ENCODE measurements at places on chromosomes 16 and 17.

DNA sequence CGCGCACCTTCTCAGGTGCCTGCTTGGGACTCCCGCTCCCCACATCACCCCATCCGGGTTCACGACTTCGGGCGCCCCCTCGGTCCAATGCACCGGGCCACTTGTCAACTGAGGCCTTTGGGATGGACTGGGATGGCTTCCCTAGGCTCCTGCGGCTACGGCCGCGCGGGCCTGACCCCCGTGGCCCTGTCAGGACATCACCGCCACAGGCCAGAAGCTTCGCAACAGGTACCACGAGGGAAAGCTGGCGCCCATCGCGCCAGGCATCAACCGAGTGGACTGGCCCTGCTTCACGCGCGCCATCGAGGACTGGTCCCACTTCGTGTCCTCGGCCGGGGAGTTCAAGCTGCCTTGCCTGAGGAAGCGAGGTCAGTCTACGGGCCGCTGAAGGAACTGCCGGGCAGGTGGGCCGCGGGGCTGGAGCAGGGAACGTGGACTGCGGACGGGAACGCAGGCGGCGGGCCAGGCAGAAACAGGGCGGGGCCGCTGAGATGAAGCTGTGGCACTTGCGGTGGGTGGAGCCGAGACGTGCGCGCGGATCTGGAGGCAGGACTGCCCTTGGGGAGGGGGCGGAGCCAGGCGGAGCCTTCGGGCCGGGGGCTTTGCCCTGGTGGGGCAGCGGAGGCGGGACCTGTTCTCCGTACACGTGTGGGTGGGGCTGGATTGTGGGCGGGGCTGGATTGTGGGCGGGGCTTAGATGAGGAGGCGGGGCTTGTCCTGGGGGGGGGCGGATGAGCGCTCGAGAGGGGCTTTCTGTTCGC lies 13.7 kb upstream of the CNGB1 start:
- H3K4me3 ChIP-seq = peak overlapping the region; percentile 81
- H3K36me3 ChIP-seq = no peaks in the 10 kb centered on the region
- no peaks in the 10 kb centered on the region for H3K27me3 ChIP-seq
- H3K4me1 ChIP-seq = peaks cover 14% of the 10 kb centered on the region
- peak overlapping the region; percentile 38 for H3K27ac ChIP-seq

DNA sequence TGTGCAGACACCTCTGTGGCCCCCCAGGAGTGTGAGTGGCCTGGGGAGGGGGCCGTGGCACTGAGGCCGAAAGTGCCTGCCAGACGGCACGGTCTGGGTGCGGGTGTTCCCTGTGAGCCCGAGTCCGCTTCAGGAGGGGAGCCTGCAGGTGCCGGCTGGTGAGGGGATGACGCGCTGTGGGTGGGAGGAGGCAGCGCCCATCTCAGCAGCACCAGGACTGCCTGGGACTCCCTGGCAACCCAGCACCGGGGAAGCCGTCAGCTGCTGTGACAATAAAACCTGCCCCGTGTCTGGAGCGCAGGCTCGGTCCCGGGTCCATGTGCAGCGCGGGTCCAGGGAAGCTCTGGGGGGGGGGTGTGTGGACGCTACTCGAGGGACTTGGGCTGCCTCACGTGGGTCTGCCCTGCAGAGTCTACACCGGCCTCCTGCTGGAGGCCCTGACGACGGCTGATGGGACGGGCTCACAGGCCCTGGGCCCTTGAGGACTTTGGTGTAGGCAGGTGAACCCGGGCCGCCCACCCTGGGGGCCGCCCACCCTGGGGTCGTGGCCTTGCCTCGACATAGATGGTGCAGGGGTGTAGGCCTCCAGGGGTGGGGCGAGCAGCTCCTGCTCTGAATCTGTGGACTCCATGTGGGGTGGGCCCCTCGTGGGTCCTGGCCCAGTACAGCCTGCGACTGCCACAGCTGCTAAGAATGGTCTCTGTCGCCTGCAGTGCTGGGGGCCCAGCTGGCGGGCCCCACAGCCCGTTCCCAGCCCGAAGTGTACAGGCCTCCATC lies 5.9 kb upstream of the RAB40C start:
- DNase-seq = no peak
- no peak overlapping the region for H3K27ac ChIP-seq
- no peak overlapping the region for H3K4me3 ChIP-seq

- peaks cover 30% of the 10 kb centered on the region for H3K4me1 ChIP-seq
- peak; percentile 23 for DNase-seq
- H3K36me3 ChIP-seq = peaks cover 6% of the 10 kb centered on the region
- no peaks in the 10 kb centered on the region for H3K27me3 ChIP-seq
- H3K27ac ChIP-seq = no peak overlapping the region
Measured at GRCh38 chr16:50666658-50667496, 14.2 kb downstream of the SNX20 start.

DNA sequence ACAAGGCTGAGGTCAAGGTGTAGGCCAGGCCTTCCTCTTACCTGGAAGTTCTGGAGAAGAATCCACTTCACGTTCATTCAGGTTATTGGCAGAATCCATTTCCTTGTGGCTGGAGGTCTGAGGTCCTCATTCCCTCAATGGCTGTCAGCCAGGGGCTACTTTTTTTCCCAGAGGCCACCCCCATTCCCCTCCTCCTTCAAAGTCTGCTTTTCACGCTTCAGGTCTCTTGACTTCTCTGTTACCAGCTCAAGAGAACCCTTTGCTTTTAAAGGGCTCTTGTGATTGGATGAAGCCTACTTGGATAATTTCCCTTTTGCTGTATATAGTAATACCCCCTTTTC lies 55.1 kb upstream of the LGALS9 start:
- H3K4me1 ChIP-seq = no peaks in the 10 kb centered on the region
- H3K36me3 ChIP-seq = no peaks in the 10 kb centered on the region
- peak overlapping the region; percentile 20 for H3K27ac ChIP-seq
- no peak overlapping the region for H3K4me3 ChIP-seq

- peak overlapping the region; percentile 57 for H3K4me3 ChIP-seq
- peaks cover 18% of the 10 kb centered on the region for H3K36me3 ChIP-seq
- H3K27me3 ChIP-seq = no peaks in the 10 kb centered on the region
Measured at GRCh38 chr16:68287276-68288251, 23.2 kb downstream of the SLC7A6OS start.

DNA sequence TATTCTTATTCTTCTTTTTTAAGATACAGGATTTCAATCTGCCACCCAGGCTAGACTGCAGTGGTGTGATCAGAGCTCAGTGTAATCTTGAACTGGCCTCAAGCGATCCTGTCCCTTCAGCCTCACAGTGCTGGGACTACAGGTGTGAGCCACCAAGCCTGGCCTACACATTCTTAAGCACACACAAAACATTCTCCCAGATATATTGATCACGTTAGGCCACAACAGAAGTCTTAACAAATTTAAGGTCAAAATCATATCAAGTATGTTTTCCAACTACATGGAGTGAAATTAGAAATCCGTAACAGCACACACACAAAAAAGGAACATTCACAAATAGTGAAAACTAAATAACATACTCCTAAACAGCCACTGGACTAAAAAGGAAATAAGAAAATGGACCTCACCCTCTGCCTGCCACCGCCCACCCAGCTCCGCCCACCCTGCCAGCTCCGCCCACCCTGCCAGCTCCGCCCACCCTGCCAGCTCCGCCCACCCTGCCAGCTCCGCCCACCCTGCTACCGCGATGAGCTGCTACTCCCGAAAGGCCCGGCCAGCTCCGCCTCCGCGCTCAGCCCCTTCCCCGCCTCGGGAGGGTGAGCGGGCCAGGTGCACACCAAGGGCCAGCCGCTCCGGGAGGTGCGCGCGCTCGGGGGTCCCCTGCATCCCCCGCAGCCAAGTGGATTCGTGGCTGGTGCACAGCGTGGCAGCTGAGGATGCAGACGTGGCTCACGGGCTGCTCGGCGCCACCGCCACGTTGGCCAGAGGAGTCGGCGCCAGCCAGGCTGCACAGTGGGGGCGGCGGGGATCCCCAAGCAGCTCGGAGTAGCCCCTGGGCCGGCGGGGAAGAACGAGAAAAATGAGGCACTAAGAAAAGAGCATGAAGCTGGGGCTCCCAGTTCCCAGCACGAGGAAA lies 41.2 kb downstream of the C16orf87 start:
- peak; percentile 75 for DNase-seq
- H3K27me3 ChIP-seq = no peaks in the 10 kb centered on the region
- peaks cover 4% of the 10 kb centered on the region for H3K4me1 ChIP-seq
- peak overlapping the region; percentile 69 for H3K4me3 ChIP-seq
- H3K36me3 ChIP-seq = no peaks in the 10 kb centered on the region
- H3K27ac ChIP-seq = peak overlapping the region; percentile 2

- no peak overlapping the region for H3K27ac ChIP-seq
- no peak for DNase-seq
- no peaks in the 10 kb centered on the region for H3K36me3 ChIP-seq
- H3K4me3 ChIP-seq = no peak overlapping the region
- no peaks in the 10 kb centered on the region for H3K4me1 ChIP-seq
Measured at GRCh38 chr17:35152421-35153140, 5.0 kb downstream of the UNC45B start.

GRCh38 chr16:20903116-20903898 lies 2.7 kb downstream of the LYRM1 start:
- H3K27me3 ChIP-seq = no peaks in the 10 kb centered on the region
- peaks cover 42% of the 10 kb centered on the region for H3K4me1 ChIP-seq
- no peak overlapping the region for H3K4me3 ChIP-seq
- no peak overlapping the region for H3K27ac ChIP-seq
- H3K36me3 ChIP-seq = no peaks in the 10 kb centered on the region

DNA sequence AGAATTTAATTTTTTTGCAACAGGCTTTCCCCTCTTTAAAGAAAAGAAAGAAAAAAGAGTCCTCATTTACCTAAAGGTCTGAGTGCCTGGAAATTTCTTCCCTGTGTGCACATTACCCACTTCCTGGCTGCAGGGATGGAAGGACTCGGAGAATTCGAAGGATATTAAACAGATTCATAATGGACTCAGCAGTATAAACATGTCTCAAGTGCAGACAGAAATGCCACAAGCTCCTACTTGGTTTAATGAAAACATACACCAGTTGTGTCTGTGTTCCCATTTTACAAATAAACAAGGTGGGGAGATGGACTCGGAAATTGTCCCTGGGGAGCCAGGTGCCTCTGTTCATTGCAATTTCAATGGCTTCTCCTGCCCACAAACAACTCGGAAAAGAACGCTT lies 47.2 kb downstream of the MEOX1 start:
- H3K4me1 ChIP-seq = no peaks in the 10 kb centered on the region
- H3K27me3 ChIP-seq = no peaks in the 10 kb centered on the region
- no peaks in the 10 kb centered on the region for H3K36me3 ChIP-seq
- no peak overlapping the region for H3K27ac ChIP-seq
- DNase-seq = no peak

GRCh38 chr17:68534695-68535088 lies 22.5 kb downstream of the PRKAR1A start:
- no peak overlapping the region for H3K4me3 ChIP-seq
- no peak overlapping the region for H3K27ac ChIP-seq
- no peak for DNase-seq
- no peaks in the 10 kb centered on the region for H3K27me3 ChIP-seq
- H3K4me1 ChIP-seq = no peaks in the 10 kb centered on the region

GRCh38 chr16:50838885-50839284 lies 97.0 kb downstream of the CYLD start:
- no peak for DNase-seq
- no peaks in the 10 kb centered on the region for H3K36me3 ChIP-seq
- no peak overlapping the region for H3K27ac ChIP-seq
- peaks cover 7% of the 10 kb centered on the region for H3K4me1 ChIP-seq
- no peaks in the 10 kb centered on the region for H3K27me3 ChIP-seq

DNA sequence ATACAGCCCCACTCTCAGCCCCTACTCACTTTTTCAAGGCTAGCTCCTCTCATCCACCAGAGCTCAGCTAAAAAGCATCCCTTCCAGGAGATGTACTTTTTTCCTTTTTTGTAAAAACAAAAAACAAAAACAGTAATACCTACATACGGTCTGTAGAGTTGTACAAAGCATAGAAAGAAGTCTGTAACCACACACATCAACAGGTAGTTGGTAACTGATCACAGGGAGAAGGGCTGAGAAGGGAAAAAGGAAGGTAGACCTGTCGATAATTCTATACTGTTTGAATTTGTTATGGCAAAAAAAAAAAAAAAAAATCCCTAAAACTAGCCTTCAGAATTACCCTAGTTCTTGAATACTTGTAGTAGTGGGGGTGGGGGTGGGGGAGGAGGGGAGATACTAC lies 874 bp downstream of the SLC25A19 start:
- no peaks in the 10 kb centered on the region for H3K27me3 ChIP-seq
- peaks cover 10% of the 10 kb centered on the region for H3K4me1 ChIP-seq
- no peak for DNase-seq
- H3K36me3 ChIP-seq = no peaks in the 10 kb centered on the region
- peak overlapping the region; percentile 95 for H3K4me3 ChIP-seq
- peak overlapping the region; percentile 96 for H3K27ac ChIP-seq

GRCh38 chr17:43547189-43547550 lies 1.0 kb upstream of the ETV4 start:
- no peak overlapping the region for H3K27ac ChIP-seq
- no peak for DNase-seq
- H3K4me1 ChIP-seq = peaks cover 19% of the 10 kb centered on the region
- no peaks in the 10 kb centered on the region for H3K36me3 ChIP-seq
- H3K27me3 ChIP-seq = peaks cover 47% of the 10 kb centered on the region

- H3K4me3 ChIP-seq = no peak overlapping the region
- H3K27me3 ChIP-seq = no peaks in the 10 kb centered on the region
- H3K4me1 ChIP-seq = no peaks in the 10 kb centered on the region
- DNase-seq = no peak
Measured at GRCh38 chr16:78289844-78290277, 190.4 kb downstream of the WWOX start.
